ENCODE measurements at places on chromosomes 4 and X. TPM values are rescaled to one million over a fixed set of nuclear protein-coding genes. Genes with fewer than 3 reads are reported as not detected.

MAGEC1 gene
- total RNA-seq: not detected

BST1 gene
- total RNA-seq: 0.88 TPM

RBM10 gene
- total RNA-seq: 57.1 TPM

ADH1B gene
- not detected for total RNA-seq

MAGEE2 gene
- total RNA-seq: not detected

RAB39B gene
- 11.6 TPM for total RNA-seq

KDR gene
- not detected for total RNA-seq

GIMD1 gene
- not detected for total RNA-seq

TRO gene
- 1.5 TPM for total RNA-seq

ARHGAP36 gene
- not detected for total RNA-seq

CYLC1 gene
- total RNA-seq: not detected

POLN gene
- total RNA-seq: 9.4 TPM

Measured in T-helper 1 cell treated with Interleukin-12 subunit alpha and Interleukin-12 subunit beta and Interleukin-4 antibody, amounts not matched to agents 30 ng/mL and 1 ng/mL, for 36 hours (primary cell).